ENCODE measurements at places on chromosomes 1 and 21. TPM values are rescaled to one million over a fixed set of nuclear protein-coding genes. Genes with fewer than 3 reads are reported as not detected.

NUCKS1 gene
- 81.1 TPM for total RNA-seq

SPRR2F gene
- not detected for total RNA-seq

SH3BGR gene
- 1.7 TPM for total RNA-seq

SELP gene
- not detected for total RNA-seq

ATP1A1 gene
- total RNA-seq: 320 TPM

KRTAP13-4 gene
- not detected for total RNA-seq

SHE gene
- not detected for total RNA-seq

OR2L8 gene
- not detected for total RNA-seq

RGSL1 gene
- not detected for total RNA-seq

EPB41 gene
- total RNA-seq: 26.5 TPM

ST6GALNAC5 gene
- total RNA-seq: 0.60 TPM

ADAM15 gene
- 381 TPM for total RNA-seq

GPR52 gene
- 0.21 TPM for total RNA-seq

S100A6 gene
- 2,657 TPM for total RNA-seq

LDLRAP1 gene
- total RNA-seq: 34.5 TPM

TEX38 gene
- total RNA-seq: not detected

SFPQ gene
- 179 TPM for total RNA-seq

TPTE gene
- total RNA-seq: not detected

ADGRL2 gene
- total RNA-seq: 53.3 TPM

DNM3 gene
- total RNA-seq: 2.0 TPM

CHRM3 gene
- total RNA-seq: under 0.01 TPM

KRTAP19-1 gene
- not detected for total RNA-seq

PLCH2 gene
- total RNA-seq: 79.0 TPM

SH2D1B gene
- not detected for total RNA-seq

BSND gene
- total RNA-seq: not detected

CCDC185 gene
- total RNA-seq: not detected

WDR4 gene
- total RNA-seq: 12.3 TPM

KLHDC8A gene
- total RNA-seq: not detected

LDLRAD2 gene
- not detected for total RNA-seq

SPATA21 gene
- total RNA-seq: not detected

CSF3R gene
- total RNA-seq: not detected

KRTAP13-3 gene
- not detected for total RNA-seq

USP48 gene
- 32.6 TPM for total RNA-seq

TGFB2 gene
- 1.2 TPM for total RNA-seq

ESPN gene
- total RNA-seq: 13.7 TPM

ADAMTSL4 gene
- 14.4 TPM for total RNA-seq

SOX13 gene
- 14.2 TPM for total RNA-seq

HAPLN2 gene
- not detected for total RNA-seq

KRTAP10-6 gene
- not detected for total RNA-seq

GIPC2 gene
- 0.09 TPM for total RNA-seq

CELA3B gene
- total RNA-seq: not detected

NKAIN1 gene
- total RNA-seq: not detected

C1QA gene
- not detected for total RNA-seq

CD244 gene
- total RNA-seq: not detected

LRRIQ3 gene
- 0.92 TPM for total RNA-seq

AADACL4 gene
- not detected for total RNA-seq

TOMM20 gene
- 127 TPM for total RNA-seq

SMCP gene
- not detected for total RNA-seq

DCST2 gene
- total RNA-seq: not detected

PDE4DIP gene
- 21.1 TPM for total RNA-seq

KCND3 gene
- under 0.01 TPM for total RNA-seq

RIPK4 gene
- total RNA-seq: 41.0 TPM

CFAP107 gene
- total RNA-seq: not detected

SPRR3 gene
- 324 TPM for total RNA-seq

MRPL20 gene
- total RNA-seq: 184 TPM

AK4 gene
- total RNA-seq: 39.7 TPM

RNU1-2 gene
- total RNA-seq: under 0.01 TPM

RGS16 gene
- total RNA-seq: 0.74 TPM
